ENCODE measurements at places on chromosomes 3 and 15.

DNA sequence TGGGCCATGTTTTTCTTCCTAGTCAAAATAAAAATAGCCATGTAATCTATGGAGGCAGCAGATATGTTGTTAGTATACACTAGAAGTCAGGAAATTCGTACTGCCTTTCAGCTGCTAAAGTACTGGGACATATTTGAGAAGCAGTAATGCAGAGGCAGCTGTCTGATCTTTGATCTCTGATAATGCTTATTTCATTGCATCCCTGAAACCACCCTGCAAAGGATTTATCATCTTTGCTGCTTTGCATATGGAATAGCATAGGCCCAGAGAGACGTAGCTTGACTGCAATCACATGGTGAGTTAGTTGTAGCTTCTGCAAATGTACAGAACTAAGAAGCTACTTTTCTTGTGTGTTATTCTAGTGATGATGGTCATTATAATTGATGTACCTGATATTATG is 52.4 kb downstream of the RBM6 start:
- no peak for DNase-seq

DNA sequence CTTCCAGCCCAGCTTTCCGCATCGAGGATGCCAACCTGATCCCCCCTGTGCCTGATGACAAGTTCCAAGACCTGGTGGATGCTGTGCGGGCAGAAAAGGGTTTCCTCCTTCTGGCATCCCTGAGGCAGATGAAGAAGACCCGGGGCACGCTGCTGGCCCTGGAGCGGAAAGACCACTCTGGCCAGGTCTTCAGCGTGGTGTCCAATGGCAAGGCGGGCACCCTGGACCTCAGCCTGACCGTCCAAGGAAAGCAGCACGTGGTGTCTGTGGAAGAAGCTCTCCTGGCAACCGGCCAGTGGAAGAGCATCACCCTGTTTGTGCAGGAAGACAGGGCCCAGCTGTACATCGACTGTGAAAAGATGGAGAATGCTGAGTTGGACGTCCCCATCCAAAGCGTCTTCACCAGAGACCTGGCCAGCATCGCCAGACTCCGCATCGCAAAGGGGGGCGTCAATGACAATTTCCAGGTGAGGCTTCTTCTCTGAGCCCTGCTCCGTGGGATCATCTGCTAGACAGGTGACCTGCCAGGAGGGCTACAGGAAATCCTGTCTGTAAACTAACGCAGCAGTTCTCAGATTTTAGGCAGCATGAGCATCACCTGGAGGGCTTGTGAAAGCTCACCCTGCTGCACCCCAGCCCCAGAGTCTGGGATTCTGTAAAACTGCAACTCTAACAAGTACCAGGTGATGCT is 1.6 kb downstream of the THBS1 start:
- DNase-seq, result no peak

- DNase-seq, result no peak
Measured at GRCh38 chr3:149751551-149751950, 738 bp downstream of the COMMD2 start.

GRCh38 chr3:10628891-10629670 is 123.7 kb upstream of the ATP2B2 start:
- no peak for DNase-seq

- DNase-seq, result no peak
Measured at GRCh38 chr3:58998476-58999117, 51.2 kb downstream of the CFAP20DC start.

DNA sequence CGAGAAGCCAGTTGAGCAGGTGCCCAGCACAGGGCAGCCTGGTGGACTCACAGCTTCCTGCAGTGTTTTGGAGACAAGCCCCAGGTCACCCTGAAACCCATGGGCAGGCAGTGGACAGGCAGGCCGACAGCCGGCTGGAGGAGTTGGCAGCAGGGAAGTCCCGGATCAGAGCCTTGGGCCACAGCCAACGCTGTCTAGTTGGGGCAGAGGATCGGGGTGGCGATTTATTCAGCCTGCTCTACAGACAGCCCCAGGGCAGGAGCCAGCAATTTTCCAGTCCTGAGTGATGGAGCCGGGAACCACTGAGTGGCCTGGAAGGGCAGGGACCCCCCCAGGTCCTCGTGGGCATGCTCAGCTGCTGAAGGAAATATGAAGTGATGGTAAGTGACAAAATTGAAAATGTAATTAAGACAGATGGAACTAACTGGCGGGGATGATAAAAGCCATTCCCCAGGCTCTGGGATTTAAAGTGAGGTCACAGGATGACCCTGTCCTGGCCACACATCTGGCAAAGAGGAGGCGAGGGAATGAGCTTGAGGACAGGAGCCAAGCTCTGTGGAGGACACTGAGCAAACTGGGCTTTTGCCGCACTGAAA is 34.4 kb upstream of the TBC1D21 start:
- no peak for DNase-seq

DNA sequence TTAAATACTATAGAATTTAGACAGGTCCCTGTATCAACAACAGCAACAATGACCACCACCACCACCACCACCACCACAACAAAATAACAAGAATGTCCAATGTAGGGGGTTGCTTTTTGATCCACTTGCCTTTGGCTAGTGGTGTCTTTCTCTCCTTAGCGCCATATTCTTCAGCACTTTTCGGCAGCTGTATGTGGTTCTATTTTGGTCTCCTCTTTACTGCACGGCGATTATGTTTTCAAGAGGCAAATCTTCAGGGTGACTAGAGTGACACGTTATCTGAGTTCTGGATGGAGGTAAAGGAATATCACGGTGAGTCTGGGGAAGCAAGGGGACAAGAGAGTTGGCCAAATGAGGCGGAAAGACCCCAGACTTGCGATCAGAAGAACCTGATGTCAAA is 56.1 kb downstream of the ST6GAL1 start:
- DNase-seq, result no peak

DNA sequence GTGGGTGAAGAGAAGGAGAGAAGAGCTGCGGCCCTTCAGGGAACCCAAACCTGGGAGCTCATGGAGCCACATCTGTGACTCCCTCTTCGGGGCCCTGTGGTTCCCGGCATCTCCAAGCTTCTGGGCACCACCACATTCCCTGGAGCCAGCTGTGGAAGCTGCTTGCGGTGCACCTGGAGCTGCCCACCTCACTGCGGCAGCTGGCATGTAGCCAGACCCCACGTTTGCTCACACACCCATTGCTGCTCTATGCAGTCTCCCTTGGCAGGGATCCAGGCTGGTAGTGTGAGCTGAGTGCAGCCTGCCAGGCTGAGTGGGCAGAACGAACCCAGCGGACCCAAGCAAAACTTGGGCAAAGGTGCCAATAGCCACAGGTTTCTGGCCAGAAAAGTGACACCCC is 16.8 kb upstream of the PLA2G4E start:
- no peak for DNase-seq

GRCh38 chr3:64022451-64023186 is 675 bp downstream of the PSMD6 start:
- DNase-seq, result no peak
